ENCODE measurements at places on chromosomes 7 and 10.
A peak's percentile ranks its signal among the peaks of the same experiment; 100 is the strongest.

DNA sequence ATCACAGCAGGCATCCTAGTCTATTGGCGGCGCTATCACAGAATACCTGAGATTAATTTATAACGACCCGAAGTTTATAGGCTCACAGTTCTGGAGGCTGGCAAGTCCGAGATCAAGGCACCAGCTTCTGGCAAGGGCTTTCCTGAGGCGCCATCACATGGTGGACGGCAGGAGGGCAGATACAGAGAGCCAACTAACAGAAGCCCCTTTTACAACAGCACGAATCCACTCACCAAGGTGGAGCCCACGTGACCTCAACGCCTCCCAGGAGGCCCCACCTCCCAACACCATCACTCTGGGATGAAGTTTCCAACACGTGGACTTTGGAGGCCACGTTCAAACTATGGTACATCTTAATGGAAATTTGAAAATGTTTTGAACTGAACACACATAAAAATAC lies 255.3 kb downstream of the ELFN1 start:
- DNase-seq: no peak

- DNase-seq: no peak
These were observed 121.9 kb downstream of the INPP5A start for GRCh38 chr10:132659206-132660091.

DNA sequence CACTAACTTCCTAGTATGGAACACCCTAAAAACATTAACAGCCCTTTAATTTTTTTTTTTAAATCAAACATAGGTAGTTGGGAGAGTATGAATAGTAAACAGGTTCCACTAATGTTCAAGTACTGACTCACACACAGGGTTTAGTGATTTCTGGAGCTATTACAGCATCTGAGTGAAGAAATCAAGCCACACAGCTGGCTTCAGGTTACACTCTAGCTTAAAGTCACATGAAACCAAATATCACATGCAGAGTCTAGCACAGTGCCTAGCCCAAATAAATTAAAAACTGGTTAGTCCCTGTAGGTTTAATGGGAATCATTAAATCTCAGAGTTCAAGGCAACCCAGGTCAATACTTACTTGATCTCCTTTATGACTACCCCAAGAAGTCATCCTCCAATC lies 11.6 kb downstream of the PANK1 start:
- DNase-seq: no peak

DNA sequence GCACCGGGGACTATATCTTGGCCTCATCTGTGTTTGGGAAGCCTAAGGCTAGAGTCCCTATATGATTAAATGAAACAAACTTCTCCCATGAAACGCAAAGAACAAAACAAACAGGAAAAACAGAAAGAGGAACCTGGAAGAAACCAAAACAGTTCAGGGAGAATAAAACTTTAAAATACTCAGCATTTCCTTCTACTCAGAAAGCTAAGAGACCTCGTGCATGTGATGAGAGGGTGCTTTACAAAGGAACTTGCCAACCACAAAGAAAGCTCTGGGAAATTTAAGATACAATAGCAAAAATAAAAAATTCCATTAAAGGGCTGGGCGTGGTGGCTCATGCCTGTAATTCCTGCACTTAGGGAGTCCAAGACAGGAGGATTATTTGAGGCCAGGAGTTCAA lies 6.9 kb downstream of the PILRA start:
- DNase-seq: no peak

DNA sequence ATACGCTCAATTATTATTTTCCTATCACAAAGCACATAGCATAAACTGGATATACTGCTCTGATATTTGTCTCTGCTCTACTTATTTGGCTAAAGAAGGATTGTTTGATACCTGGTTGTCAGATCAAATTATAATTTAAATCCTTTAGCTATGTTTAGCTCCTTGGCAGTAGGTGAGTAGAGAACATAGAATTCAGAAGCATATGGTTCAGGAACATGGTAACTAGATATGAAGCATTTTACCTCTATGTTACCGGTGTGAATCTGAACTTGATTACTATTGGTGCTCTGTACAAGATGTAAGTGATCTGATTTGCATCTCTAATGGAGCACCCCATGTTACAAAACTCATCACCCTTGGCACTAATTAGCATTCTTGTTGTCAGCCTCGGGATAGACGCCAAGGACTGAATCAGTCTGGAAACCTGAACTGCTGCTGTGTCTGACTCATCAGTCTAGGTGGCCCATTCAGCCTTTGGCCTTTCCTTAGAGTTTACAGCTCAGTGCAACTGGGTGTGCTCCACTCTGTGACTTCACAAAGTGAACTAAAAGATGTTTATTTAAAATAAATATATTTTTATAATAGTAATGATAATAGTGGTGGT lies 12.3 kb upstream of the MYPN start:
- no peak for DNase-seq

GRCh38 chr7:604884-605531 lies 85.4 kb upstream of the PDGFA start:
- peak; percentile 70 for DNase-seq

- DNase-seq: no peak
These were observed 51.0 kb downstream of the PTTG1IP2 start for GRCh38 chr7:90520484-90520883.

DNA sequence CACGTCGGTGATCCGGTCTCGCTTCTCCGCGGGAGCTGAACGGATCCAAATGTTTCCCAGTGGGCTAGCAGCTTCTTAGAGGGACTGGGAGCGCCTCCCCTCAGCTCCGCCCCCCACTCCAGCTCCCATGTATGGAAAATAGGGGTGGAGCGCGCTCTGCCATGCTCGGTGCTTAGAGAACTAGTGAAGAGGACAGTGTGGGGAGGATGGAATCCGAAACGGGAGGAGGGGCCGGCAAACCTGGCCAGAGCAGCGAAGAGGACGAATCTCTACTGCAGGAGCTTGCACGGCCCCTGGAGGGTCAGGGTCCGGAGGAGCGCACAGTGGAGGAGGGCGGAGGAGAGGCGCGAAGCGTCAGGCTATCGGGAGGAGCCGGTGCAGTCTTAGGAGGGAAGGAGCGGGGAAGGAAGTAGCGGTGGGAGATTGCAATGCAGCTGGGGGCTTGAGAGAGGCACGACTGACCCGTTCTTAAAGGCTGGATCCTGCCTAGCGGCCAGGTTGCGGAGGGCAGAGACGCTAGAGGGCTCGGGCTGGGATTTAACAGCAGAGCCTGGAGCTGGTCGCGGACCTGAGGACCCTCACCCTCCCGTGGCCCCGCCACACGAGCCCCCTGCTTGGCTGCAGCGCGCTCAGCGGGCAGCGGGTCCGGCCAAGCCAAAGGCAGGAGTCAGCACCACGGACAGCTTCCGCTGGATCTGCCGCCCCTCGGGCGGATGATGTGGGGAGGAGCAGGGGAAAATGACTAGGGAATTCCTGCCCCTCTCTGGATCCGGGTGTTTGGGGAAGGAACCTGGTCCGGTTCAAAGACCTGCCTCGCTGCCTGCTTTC lies at the start of gene PRLHR:
PRLHR (minus strand) TSS at position 51 of the 828 bp plus-strand sequence. CDS start 404 bp downstream, outside the sequence.
- DNase-seq: peak; percentile 12

GRCh38 chr7:5435291-5436002 lies 11.8 kb upstream of the TNRC18 start:
- DNase-seq: no peak

DNA sequence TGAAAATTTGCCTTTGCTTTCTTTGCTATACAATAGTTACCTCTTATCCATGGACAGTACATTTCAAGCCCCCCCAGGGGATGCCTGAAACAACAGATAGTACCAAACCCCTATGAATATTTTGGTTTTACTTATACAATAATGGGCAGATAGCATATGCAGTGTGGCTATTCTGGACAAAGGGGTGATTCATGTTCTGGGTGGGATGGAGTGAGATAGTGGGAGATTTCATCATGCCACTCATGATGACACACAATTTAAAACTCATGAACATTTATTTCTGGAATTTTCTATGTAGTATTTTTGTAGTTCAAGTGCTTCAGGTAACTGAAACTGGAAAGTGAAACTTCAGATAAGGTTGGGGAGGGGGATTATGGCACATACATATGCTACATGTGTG lies 12.0 kb downstream of the STARD3NL start:
- no peak for DNase-seq

DNA sequence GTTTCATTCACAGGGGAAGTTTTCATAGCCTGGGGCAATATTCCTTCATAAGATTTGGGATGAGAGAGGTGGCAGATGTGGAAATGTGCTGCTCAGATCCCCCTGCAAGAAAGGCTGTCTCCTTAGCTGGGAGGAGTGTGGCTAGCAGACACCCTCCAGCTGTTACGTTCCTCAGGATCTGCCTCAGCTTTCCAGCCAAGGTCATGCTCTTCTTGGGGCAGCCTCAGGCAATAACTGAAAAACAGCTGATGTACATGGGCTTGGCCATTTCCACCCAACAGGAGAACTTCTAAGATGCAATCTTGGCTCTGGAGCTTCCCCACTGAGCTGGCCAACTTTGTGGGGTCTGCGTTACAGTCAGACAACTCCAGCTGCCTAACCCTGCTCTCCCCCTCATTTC lies 51.3 kb upstream of the SEPTIN7 start:
- DNase-seq: no peak

DNA sequence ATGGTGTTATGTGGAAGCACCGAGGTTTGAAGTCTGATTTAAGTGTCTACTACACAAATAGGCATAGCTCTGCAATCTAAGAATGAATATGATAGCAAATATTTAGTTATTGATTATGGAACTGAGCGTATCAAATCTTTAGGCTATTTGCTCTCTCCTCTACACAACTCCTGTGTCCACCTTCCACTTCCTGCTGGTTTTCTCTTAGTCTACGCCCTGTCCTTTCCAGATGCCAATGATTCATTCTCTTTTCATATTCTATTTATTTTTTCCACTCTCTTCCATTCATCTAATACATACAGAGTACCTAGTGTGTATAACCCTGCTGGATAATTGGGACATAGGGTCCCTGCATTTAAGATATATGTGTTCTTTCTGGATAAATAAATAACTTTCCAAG lies 83.7 kb downstream of the DGKB start:
- no peak for DNase-seq

DNA sequence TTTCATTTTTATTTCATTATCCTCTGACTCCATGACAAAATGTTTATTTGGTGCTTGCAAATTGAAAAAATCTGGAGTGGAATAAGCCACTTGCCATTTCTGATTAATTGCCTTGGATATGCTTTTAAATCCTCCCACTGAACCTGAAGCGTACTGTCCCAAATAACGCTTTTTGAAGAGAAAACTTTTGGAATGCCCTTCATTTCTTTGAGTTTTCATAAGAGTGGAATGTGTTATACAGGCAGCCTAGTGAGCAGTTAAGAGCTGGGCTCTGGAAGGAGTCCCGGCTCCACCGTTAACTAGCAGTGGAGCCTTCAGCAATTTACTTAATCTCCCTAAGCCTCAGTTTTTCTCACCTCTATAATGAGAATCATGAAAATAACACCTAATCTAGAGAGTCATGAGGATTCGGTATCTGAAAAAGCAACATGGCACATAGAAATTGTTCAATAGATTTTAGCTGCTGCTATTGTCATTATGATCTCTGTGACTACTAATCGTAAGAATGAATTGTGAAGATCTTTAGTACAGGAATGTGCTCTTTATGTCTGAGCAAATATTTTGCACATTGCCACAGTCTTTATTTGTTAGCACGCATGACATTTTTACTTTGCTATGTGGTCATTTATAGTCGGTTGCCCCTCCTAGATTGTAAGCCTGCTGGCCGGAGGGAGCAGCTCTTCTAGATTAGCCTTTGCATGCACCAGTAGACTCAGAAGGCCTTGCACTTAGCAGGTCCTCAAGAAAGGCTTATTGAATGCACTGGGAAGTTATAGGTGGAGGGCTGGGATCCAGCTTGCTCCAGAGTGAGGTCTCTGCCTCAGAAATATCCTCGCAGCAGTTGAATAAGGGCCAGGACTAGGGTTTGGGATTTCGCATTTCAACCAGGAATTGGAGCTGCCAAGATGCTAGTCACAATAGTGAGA lies 59.4 kb downstream of the PLCE1 start:
- no peak for DNase-seq

GRCh38 chr7:114439581-114439980 lies 25.0 kb downstream of the FOXP2 start:
- DNase-seq: no peak

DNA sequence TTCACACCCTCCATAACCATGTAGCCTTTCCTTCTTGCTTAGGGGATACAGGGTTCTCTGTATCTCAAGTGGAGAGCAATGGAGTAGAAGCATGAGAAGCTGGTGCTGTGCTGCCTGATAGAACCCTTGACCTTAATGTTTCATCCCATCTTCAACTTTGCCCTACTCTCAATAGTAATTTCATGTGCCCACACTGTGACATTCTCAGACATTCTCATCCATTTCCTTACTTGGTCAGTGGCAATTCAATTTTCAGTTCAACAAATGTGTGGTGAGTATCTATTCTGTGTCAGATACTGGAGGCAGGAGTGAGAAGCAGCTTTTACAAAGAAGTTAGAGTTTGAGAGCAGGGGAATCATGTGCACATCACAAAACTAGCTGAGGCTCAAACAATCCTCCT lies 16.1 kb downstream of the STRIP2 start:
- DNase-seq: no peak

- DNase-seq: no peak
These were observed 16.3 kb downstream of the SGMS1 start for GRCh38 chr10:50607356-50607925.

DNA sequence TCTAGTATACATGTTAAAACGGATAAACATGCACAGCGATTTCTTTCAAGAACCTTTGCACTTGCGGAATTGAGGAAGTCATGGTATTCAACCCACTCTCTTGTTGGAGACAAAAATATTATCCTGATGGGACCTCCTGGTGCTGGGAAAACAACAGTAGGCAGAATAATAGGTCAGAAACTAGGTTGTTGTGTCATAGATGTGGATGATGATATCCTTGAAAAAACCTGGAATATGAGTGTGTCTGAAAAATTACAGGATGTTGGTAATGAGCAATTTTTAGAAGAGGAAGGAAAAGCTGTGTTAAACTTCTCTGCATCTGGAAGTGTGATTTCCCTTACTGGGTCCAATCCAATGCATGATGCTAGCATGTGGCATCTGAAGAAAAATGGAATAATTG lies 6.9 kb downstream of the THNSL1 start:
- no peak for DNase-seq

DNA sequence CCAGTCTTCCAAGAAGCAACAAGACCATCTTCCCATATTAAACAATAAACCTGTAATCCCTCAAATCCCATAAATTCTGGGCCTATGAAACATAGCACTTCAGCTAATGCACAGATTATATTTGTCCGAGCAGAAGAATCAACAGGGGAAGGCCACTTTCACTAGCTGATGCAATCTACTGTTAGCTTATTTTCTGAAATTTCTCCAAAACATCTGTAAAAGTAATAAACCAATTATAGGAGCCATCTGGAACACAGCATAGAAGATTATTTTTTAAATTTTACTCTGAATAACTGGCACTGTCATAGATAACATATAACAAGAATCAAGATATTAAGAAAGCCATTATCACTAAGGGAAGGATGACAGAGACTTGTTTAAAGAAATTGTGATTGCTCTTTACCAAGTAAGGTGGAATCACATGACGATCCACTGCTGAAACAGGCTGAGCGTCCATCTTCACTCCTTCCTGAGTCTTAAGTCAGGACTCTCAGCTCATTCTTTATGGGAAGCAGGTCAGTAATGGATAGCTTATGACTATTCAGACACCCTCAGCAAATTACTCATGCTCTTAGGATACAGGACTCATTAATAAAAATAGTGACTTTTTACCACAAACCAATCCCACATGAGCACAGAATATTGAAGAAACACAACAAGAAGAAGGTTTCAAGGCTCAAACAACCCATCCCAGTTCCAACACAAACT lies 719.5 kb downstream of the XPNPEP1 start:
- DNase-seq: no peak

GRCh38 chr10:33125522-33126517 lies 167.8 kb upstream of the ITGB1 start:
- DNase-seq: peak; percentile 53

- no peak for DNase-seq
These were observed 8.5 kb upstream of the ADAM8 start for GRCh38 chr10:133285217-133285616.

- DNase-seq: no peak
These were observed 605.9 kb downstream of the KCNMA1 start for GRCh38 chr10:77031531-77032187.
